ENCODE measurements at places on chromosomes 11 and 22. TPM values are rescaled to one million over a fixed set of nuclear protein-coding genes. Genes with fewer than 3 reads are reported as not detected.

Gene OR8D1
- not detected for total RNA-seq

Gene ADM
- total RNA-seq: 1,020 TPM

Gene CELSR1
- 2.3 TPM for total RNA-seq

Gene CCDC188
- 10.1 TPM for total RNA-seq

Gene SORL1
- 0.81 TPM for total RNA-seq

Gene CCDC157
- total RNA-seq: 2.9 TPM

Gene OMP
- total RNA-seq: not detected

Gene CST6
- total RNA-seq: not detected

Gene HTR3A
- total RNA-seq: not detected

Gene HBE1
- total RNA-seq: not detected

Gene BAIAP2L2
- total RNA-seq: 2.4 TPM

Gene NCAM1
- total RNA-seq: 2.8 TPM

Gene CDC42BPG
- under 0.01 TPM for total RNA-seq

Gene SAA4
- not detected for total RNA-seq

Gene RASD2
- total RNA-seq: not detected

Gene KCNE3
- total RNA-seq: 2.3 TPM
